ENCODE measurements at places on chromosomes 6 and 20.

GRCh38 chr6:96907498-96907897 lies 9.8 kb upstream of the NDUFAF4 start:
- no peak for DNase-seq

- DNase-seq = peak; percentile 28
These were observed 625 bp upstream of the ECHDC1 start for GRCh38 chr6:127343809-127344659.

DNA sequence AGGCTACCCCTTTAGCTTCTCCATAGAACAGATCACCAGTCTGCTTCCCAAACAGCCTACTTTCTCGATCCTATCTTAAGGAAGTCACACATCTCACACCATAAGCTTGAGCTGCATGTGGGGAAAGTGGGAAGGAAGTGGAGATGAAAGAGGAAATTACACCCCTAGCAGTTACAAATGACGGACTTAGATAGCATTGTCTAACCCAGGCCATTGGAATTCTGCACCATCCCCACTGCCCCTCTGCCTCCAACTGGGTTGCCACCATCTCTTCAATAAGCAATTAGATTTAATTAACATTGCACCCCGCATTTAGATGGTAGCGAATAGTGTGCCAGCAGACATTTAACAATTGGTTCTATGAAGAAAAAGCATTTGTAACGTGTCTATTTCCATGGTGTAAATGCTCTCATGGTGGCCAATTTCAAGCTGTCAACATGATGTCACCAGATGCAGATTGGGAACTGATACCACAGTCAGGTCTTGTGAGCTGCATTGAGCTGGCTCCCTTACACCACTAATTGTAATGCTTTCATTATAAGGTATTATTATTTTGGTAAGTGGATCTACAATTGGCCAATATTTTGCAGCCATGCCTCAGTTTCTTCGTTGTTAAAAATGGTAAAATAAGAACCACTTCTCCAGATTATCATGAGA lies 124.7 kb downstream of the CD24 start:
- DNase-seq = peak; percentile 49

GRCh38 chr20:57860576-57860975 lies 150.8 kb upstream of the PMEPA1 start:
- no peak for DNase-seq

GRCh38 chr6:134394905-134395304 lies 77.0 kb upstream of the SGK1 start:
- DNase-seq = no peak

GRCh38 chr6:1736346-1737105 lies 126.8 kb downstream of the FOXC1 start:
- DNase-seq = no peak

DNA sequence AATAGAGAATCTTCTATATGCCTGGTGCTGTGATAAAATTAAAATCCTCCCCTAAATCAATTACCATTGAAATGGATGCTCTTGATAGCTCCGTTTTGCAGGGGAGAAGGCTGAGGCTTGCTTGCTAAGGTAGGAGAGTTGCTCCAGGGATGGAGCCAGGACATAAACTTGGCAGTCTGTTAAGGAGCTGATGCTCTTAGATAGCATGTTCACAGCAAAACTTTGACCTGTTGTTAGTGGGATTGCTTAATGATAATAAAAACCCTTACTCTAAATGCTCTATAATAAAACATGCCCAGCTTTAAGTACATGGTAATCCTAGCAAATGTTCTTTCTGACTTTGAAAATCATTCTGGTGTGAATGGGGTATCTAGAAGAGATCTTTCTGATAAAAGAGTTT lies 228.4 kb upstream of the JAG1 start:
- DNase-seq = no peak

- no peak for DNase-seq
These were observed 37.0 kb downstream of the VSTM2L start for GRCh38 chr20:37939701-37940560.

- DNase-seq = peak; percentile 40
These were observed at the start of gene CD93 for GRCh38 chr20:23086056-23086566. Gene CD93, minus strand, starts transcription at chr20:23086324. Its CDS starts 132 bp downstream, at chr20:23086192.

GRCh38 chr6:113857556-113858479 lies 673 bp downstream of the MARCKS start:
- peak; percentile 50 for DNase-seq

GRCh38 chr20:50221501-50222308 lies 31.1 kb downstream of the CEBPB start:
- DNase-seq = no peak

GRCh38 chr6:33787954-33788693 lies 806 bp downstream of the LEMD2 start:
- DNase-seq = peak; percentile 86

DNA sequence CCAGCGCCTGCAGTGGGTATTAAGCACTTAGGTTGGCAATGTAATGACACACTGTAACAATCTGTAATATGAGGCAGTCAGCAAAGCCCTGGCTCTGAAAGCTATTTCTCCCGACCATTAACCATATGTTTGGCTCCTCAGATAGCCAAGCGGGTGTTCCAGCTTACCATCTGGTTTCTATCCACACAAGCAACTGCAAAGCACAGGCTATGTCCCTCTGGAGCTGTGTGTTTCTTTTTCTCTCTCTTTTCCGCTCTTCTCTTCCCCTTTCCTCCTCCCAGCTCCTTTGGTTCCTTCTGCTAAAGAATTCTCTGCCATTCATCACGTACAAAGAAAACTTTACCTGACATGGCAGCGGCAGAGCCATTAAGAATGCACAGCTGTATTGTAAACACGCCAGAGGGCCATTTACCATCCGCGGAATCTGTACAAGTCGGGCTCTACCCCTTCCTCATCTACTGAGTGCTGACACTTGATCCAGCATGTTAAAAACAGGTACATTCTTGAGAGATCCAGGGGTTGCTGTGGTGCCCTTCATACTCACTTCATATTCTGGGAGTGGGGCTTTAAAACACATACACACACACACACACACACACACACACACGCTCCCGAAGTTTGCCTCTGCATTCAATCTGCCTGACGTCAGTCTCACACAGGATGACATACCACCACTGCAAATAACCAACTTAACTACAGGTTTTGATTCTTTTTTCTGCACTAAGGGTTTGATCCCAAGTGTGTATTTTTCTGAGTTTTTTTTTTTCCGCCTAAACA lies 77.2 kb downstream of the BACH2 start:
- no peak for DNase-seq

- DNase-seq = no peak
These were observed 64.3 kb downstream of the FAM83B start for GRCh38 chr6:54910921-54911320.

DNA sequence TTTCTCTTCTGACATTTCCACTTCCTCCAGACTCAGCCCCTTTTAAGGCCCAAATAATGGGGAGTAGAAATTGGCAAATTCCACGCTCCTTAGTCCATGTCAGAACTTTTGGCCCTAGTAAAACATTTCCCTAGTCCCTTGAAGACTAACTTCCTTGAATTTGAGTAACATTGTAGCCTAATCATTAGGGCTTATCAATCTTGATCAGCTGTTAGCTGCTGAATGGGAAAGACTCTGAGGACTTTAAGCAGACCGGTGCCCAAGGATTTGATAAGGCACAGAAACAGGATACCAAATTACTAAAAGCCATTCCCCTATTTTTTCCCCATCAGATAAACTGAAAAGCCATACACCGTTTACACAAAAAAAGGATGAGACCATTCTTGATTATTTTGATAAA lies 37.0 kb upstream of the ECI2 start:
- no peak for DNase-seq

DNA sequence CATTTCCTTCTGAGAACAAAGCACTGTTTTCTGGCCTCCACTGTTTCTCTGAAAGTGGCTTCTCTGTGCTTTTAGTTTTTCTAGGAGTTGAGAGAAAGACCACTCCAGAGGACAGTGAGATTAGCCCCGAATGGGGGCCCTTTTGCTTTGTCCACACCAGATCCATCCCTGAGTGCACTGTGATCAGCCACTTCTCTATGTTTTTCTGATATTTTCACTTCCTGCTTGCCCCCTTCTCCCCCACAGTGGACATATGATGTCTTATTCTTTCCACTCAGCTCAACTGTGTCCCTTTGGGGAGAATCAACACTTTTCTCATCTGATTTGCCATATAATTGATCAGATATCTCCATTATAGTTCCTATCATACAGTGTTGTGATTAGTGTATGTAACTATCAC lies 35.6 kb upstream of the HIVEP1 start:
- no peak for DNase-seq

GRCh38 chr6:153032255-153032882 lies 29.9 kb upstream of the MTRF1L start:
- DNase-seq = peak; percentile 4

GRCh38 chr6:130105996-130106704 lies 87.8 kb downstream of the L3MBTL3 start:
- DNase-seq = peak; percentile 17

DNA sequence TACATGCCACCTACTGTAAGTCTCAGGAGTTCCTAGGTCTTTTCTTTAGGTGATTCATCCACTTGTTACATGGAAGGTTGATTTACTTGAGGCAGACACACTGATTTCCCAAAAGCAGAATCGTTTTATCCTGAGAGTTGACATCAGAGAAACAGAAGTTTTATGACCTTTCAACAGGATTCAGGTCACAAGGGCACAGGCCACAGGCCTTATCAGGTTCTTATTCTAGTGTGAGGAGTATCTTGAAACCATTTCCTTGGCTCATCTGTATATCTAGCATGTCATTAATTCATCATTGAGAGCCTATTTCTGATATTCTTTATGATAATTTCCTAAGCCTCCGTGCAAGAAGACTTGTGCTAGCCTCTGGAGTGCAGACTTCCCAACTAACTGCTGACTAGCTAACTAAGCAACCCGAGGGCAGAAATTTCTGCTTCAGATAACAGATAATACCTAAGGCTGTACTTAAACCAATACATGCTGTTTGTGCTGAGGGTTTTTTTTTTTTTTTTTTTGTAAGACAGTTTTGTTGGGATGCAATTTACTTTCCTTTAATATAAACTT lies 44.9 kb upstream of the RFPL4B start:
- DNase-seq = no peak

DNA sequence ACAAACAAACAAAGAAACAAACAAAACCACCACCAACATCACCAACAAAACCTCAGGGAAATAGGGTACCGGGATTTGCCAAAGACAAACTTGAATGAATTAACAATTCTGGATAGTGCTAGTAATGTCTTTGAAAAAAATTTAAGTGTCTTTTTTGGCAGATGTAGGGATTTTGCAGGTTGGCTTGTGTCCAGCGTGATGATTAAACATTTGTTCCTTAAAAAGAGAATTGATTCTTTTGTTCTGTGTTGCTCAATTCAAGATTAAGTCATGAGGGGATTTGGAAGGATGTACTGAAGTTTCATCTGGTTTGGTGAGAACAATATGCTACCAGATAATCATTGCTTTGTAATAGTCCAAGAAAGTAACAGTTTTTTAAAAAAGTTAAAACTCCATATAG lies 125.1 kb upstream of the HS3ST5 start:
- no peak for DNase-seq

- DNase-seq = no peak
These were observed 63.2 kb downstream of the OLIG3 start for GRCh38 chr6:137430954-137431353.

DNA sequence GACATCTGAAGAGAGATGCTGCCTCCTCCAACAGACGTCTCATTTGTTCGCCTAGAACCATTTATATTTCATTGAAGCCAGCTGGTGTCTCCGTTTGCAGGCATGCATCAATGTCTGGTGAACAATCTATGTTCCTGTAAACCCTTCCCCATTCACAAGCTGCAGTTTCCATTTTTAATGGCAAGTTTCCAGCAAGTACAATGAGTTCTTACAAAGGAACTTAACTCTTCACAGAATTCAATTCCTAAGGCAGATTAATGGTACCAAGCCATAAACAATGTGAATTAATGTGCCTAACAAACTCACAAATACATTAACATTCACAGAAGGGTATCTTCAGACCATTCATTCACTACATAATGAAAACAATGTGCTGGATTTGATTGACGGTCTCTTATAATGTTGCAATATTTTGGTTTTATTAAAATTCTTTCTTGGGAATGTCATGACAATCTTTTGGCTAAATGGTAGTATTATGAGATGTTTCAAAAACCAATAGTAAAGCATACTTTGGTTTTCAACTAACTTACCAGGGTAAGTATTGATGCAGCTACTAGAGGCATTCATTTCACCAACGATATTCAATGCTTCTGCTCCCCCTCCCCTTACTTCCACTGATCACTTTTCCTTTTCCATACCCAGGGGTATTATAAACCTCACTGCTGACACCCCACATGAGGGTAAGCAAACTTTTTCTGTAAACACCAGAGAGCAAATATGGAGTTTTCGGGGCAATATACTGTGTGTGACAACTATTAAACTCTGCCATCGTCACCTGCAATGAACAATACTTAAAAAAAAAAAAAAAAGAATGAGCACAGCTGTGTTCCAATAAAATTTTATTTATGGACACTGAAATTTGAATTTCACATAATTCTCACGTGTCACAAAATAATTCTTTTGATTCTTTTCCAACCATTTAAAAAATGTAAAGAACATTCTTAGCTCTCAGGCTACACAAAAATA lies 4.2 kb downstream of the AKIRIN2 start:
- no peak for DNase-seq

DNA sequence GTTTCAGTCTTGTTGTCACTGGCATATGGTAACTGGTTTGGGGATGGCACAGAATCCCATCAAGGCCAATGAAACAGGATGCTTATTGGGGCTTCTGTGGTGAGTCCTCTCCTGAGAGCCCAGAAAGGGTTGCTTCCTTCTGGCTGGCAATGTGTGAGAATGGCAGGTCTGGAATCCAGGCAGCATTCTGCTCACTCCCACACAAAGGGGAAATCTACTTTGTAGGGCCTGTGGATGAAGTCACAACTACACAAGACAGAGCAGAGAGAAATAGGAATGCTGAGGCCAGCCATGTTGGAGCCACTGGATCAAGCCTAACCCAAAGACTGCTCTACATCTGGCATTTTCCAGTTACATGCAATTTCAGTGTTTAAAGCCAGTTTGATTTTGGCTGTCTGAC lies 15.7 kb downstream of the PLAGL2 start:
- DNase-seq = no peak

DNA sequence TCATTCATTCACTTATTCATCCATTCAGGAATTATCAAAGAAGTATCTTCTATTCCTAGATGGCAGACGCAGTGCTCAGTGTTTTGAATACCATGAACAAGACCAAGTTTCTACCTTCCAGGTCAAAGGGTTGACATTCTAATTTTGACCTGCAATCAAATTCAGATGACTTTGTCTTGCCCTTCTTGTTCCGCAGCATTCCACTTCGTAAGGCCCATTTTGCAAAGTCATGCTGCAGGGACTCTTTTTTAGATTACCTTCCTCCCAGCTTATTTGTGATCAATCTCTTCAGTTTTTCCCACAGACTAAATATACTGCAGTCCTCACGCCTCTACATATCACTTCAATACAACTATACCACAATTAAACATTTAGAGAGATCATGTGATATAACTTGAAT lies 7.1 kb upstream of the TAAR1 start:
- DNase-seq = no peak

DNA sequence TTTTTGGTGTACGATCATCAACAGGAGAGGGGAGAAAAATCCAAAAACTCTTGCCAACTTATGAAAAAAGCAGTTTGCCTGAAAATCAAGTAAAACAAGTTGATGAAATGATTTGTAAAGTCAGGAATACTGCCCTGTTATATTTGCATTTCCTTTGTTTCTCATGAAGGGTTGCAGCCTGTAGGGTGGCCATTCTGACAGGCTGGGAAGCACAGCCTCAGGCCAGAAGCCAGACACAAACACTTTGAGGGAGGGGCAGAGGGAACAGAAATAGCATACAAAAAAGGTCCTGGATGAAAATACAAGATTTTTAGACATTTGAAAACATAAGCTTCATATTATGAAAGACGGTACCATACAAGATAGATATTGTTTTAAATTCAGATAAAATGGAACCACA lies 109.8 kb downstream of the DTNBP1 start:
- no peak for DNase-seq
